ENCODE measurements at places on chromosomes 7 and 10.

DNA sequence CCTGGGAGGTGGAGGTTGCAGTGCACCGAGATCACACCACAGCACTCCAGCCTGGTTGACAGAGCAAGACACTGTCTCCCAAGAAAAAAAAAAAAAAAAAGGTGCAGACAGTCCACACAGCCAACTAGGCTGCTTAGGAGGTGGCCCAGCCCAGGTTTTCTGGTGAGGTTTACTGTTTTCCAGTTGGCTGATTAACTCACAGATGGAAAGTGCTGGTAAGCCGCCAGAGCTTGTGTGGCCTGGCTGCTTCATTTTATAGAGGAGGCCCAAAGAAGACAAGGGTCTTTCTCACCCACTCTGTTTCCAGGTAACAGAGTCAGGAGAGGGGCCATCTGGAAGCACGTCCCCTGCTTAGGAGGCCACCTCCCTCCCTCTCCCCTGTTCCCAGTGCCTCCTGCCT lies 6.2 kb downstream of the RHBDD2 start:
- DNase-seq, result no peak

DNA sequence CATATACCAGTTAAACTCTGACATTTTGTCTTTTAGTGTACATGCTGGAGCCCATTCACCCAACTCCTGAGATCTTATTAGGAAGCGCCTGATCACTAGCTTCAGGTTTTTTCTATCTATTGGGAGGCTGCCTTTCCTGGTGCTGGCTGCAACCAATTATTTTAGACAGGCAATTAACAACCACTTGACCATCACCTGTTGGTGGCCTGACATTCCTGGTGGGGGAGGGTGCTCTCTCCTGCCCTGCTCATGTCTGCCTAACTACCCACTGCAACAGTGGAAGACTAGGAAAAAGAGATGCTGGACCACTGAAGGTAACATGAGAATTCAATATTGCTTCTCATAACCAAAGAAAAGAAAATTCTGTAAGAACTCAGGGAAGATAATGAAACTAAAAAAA lies 190.3 kb upstream of the GRM3 start:
- no peak for DNase-seq

DNA sequence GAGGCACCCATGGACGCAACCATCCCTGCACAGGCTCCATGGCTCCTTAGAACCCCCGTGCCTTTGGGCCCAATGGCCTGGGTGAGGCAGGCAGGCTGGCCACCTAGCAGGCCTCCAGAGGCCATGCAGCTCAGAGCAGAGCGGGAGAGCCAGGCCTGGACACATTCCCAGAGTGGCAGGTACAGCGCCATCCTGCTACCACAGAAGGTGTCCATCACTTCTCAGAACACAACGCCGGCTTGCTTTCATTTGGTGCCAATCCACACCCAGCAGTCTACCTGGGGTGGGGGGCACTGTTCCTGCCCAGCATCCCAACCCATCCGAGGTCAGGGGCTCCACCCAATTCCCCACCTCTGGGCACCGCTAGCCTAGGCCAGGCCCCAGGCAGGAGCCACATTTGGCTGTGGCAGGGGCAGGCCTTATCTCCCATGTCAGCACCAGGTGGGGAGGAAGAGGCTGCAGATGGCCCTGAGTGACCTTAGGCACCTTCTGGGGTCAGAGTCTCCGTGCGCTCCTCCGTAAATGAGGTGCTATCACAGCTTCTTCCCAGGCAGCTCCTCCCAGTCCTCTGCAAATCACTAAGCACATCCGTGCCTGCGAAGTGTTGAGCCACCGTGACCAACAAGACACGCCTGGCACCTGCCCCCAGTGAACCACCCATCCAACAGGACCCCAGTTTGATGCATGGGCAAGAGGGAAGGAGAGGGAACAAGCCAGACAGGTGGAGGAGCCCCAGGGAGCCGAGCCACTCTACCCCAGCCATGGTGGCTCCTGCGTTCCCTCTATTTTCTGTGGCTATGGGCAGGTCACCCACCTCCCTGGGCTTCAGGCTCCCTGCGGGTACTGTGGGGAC lies 14.2 kb downstream of the KCNH2 start:
- DNase-seq, result no peak

GRCh38 chr7:113421696-113422330 lies 303.5 kb upstream of the SMIM30 start:
- peak; percentile 92 for DNase-seq

DNA sequence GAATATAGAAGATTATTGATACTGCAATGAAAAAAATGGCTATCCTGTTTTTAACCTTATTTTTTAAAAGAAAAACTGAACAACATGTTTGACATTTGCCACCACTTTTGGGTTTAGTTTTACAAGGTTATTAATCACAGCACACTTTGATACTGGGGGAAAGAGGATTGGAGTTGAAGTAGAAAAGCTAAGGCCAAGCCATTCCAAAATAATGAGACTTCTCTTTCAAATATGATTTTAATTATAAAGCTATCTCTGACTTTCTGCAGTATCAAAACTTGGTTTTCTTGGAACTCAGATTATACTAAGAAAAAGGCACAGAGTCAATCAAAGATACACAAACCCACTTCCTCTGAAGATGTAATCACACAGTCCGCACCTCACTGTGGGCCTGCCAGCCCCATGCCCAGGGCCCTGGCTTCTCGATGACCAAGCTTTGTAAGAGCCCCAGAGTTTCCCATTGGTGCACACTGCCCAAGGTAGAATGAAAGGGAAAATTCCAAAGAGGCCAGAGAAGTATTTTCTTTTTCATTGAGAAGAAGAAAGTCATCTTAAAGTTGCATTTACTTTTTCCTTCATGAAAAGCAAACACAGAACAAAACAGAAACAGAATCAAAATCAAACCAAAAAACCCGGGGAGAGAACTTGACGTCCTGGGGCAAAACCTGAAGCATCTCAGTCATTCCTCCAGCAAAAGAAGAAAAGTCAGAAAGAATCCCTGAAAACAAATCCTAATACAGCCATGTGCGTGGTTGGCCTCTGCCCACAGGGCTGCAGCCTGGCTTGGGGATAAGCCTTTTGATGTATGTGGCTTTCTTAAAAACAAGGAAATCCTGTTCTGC lies 187.7 kb upstream of the KLF6 start:
- peak; percentile 57 for DNase-seq

Data from activated CD8-positive, alpha-beta T cell treated with anti-CD3 and anti-CD28 coated beads for 36 hours (primary cell).